ENCODE measurements at places on chromosomes 5 and 9.
A peak's percentile ranks its signal among the peaks of the same experiment; 100 is the strongest.

- no peak for DNase-seq
Measured at GRCh38 chr5:584846-585245, 27.3 kb upstream of the CEP72 start.

GRCh38 chr9:95229230-95229915 lies 88.1 kb downstream of the FANCC start:
- DNase-seq: no peak

DNA sequence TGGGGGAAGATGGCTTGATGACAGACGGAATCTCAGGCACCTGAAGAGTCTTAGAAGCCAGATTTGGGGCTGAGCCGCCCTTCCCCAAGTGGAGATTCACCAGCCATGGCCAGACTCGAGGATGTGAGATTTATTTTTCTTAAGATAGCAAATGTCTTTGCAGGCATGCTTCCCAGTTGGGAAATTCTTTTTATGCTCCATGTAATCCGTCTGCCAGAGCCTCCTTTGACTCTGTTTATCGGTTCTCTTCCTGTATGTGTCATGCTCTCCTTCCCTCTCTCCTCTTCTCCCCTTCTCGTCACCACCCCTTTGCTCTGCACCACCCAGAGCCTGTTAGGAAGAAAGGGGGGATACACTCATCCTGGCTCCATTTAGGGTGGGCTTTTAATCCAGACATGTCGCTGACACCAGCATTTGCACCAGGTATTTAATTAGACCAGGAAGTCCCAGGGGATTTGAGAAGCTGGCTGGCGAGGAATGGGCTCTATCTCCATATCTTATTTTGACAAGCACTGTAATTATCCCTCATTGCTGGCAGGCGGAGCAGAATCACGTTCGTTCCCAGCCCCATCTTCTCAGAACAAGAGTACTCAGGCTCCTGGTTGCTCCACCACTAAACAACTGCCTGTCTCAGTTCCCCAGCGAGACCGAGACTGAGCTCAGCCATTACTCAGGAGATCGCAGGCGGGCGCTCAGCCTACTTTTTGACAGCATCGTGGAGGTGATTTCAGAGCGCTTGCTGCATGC lies 50.9 kb downstream of the KCNIP1 start:
- DNase-seq: no peak

GRCh38 chr5:153718713-153719112 lies 228.2 kb downstream of the GRIA1 start:
- no peak for DNase-seq

- no peak for DNase-seq
Measured at GRCh38 chr5:77186652-77187370, 23.7 kb upstream of the PDE8B start.

- no peak for DNase-seq
Measured at GRCh38 chr9:128882677-128883603, 1.0 kb downstream of the LRRC8A start.

DNA sequence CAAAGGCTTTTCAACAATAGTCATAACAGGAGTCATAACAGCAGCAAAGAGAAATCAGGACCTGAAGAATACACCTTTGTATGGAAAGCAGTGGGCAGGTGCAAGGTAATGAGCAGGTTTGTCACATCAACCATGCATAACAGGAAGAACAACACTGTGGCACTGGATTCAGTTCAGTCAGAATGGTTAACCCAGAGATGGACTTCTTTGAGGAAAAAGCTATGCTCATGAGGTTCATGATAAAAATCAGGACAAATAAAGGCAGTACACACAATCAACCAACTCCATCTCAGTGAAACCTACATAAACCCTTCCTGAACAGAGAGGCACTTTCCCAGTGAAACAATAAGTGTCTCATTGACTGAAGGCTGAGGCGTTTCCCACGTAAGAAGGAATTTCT lies 27.0 kb downstream of the ABITRAM start:
- DNase-seq: no peak

DNA sequence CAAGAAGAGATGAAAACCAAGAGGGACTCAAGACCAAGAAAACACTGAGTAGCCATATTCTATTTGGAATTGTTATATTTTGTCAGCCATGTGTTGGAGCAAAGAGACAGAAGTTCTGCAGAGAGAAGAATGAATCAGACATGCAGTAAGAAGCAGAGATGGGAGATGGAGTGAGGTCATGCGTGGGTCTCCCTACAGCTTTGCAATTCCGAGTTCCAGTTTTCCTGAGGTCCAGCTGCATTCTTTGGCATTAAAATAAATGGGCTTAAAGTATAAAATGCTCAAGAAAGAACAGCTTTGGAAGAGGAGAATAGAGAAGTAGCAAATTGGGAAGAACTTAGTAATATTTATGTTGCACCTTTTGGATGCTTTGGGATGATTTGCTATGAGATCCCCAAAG lies 361.6 kb downstream of the NPR3 start:
- DNase-seq: no peak

- no peak for DNase-seq
Measured at GRCh38 chr9:38145526-38146053, 76.6 kb upstream of the SHB start.

- DNase-seq: peak; percentile 80
Measured at GRCh38 chr5:179818746-179819295, 1.9 kb upstream of the SQSTM1 start.

DNA sequence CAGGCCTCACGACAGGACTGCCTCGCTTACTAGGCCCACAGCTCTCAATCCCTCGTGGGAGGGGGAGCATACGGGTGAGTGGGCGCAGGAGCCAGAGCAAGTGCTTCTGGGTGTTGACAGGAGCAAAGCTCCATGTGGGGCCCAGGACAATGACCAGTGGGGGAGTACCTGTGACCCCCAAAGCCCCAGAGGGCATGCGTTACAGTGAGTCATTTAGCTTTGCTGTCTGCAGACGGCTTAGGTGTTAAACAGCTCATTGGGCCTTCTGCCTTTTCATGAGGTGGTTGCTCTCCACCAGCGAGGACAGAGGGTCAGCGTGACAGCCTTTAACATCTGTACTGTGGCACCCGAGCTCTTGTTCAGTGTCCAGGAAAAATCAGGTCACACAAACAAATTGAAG lies 78.2 kb downstream of the GRAMD2B start:
- DNase-seq: no peak

GRCh38 chr5:127012916-127013315 lies 17.4 kb downstream of the MARCHF3 start:
- DNase-seq: no peak

GRCh38 chr5:9686216-9686615 lies 56.1 kb upstream of the TAS2R1 start:
- DNase-seq: no peak

GRCh38 chr5:573976-574375 lies 38.2 kb upstream of the CEP72 start:
- DNase-seq: no peak

- peak; percentile 22 for DNase-seq
Measured at GRCh38 chr9:95167998-95168397, 149.5 kb downstream of the FANCC start.

DNA sequence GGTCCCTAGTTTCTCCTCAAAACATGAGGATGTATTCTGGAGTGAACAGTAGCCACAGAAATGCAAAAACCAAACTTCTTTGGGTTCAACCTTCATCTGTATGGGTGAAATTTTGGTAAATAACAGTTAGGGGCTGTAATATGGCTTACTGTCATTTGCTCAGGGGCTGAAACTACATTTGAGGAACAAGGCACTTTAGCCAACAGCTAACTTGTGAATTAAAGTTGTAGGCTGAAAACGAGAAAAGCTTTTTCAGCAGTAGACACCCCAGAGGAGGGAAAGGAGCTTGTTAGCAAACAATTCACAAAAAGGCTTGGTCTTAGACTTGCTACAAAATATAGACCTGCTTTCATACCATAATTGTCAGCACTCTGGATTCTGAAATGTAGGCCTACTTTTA lies 6.6 kb downstream of the TMEM171 start:
- no peak for DNase-seq

- DNase-seq: no peak
Measured at GRCh38 chr5:4226565-4226964, 630.9 kb downstream of the IRX1 start.

DNA sequence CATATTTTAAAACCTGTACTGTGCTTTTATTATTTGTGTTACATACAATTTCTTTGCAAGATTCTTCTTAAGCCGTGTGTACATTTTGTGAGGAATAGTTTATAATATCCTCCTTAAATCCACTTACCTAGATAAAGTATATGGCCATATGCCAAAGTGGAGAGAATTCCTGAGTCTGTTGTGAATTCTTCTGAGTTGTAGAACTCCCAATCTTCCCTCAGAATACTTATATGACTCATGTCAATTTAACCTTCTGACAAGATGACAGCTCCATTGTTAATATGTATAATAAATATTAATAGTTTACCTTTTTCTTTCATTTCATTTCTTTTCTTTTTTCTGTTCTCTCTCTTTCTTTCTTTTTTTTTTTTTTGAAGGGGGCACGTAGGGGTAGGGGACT lies 6.0 kb upstream of the RICTOR start:
- DNase-seq: no peak

DNA sequence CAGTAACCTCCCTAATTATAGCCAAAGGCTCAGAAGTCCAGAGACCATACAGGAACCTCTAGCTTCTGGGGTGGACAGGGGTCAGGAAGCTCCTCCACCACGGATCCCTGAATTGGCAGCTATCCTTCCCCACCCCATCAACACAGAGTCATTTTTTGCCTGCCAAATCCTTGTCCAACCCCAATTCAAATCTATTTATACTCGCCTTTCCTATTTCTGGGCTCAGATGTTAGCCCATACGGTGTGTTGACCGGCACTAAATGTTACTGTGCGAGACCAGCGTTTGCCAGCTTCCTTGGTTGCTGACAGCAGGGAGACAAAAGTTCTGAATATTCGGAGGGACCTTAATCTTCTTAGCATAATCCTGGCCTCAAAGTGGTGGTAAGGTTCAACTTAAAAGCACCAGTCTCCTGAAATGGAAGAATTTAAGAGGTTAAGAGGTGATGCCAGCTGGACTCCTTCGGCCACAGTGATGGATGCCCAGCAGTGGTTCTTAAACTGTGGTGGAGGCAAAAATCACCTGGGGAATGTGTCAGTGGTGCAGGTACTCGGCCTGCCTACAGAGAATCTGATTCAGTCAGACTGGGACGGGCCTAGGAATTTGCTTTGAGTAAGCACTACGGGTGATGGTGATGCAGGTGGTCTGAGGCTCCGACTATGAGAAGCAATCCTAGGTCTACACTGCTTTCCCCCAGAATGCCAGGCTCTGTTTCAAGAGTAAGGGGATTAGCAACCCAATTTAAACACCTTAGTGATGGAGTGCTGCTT lies 204.8 kb upstream of the MEF2C start:
- no peak for DNase-seq

DNA sequence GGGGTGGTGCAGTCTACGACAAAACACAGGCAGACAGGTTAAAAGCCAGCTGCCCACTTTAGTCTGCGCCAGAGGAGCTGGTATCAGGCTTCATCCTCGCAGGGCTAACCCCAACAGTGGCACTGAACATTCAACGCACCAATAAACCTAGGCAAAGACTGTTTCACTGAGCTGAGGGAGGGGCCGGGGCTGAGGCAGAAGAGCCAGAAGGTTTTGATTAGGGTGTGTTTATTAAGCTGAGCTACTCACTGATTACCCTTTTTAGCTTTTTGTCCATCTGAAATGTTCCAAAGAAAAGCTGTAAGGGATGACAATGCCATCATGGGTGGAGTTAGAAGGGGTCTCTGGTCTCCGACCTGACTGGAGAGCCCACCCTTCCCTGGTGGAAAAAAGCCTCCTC lies 1.4 kb downstream of the ZMYND19 start:
- DNase-seq: no peak

DNA sequence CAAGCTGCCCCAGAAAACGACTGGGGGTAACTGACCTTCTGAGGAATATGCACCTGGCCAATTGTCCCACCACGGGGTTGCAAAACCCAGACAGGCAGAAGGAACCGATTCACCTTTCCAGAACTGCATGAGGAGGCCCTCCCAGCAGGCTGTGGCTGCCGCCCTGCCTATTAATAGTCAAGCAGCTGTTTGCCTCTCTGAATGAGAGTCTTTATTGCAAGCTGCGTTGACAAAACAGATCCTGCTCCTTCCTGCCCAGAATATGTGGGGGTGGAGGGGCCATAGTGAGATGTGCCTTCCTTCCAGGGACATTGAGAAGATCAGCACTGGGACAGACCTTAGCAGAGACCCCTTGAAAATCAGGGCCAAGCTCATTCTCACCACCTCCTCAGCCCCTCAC lies 18.3 kb upstream of the TCOF1 start:
- DNase-seq: no peak

DNA sequence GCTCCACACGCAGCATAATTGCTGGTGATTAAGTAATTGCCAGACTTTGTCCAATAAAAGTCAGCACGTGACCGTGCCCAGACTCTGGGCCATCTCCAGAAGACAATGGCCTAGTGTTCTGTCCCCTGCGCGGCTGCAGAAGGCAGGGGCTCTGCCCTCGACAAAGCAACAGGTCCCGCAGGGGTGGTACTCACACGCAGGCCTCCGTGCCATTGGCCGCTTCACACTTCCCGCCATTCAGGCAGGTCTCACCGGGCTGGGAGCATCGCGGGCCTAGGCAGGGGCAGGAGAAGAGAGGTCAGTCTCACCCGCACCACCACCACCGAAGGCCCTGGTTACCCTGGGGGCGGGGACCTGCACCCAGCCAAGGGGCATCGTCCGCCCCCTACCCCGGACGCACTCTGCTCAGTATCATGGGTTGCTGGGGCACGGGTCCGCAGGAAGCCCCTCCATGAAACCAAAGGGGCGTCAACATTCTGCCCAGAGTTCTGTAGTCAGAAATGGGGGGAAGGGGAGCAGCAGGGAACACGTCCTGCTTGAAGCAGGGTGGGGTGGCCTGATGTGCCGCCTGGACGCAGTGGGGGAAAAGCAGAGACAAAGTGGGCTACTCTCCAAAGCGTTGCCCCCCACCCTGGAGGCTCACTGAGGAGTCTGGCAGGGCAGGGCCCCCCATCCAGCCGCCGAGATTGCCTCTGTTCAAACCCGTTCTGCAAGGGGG lies 1.9 kb downstream of the NOTCH1 start:
- no peak for DNase-seq

GRCh38 chr5:64165500-64166200 lies at the start of gene RNF180:
Gene RNF180, plus strand, starts transcription at chr5:64165843. Its CDS starts 34,965 bp downstream, at chr5:64200808.
- DNase-seq: no peak

- no peak for DNase-seq
Measured at GRCh38 chr5:68071736-68072135, 143.8 kb upstream of the PIK3R1 start.

DNA sequence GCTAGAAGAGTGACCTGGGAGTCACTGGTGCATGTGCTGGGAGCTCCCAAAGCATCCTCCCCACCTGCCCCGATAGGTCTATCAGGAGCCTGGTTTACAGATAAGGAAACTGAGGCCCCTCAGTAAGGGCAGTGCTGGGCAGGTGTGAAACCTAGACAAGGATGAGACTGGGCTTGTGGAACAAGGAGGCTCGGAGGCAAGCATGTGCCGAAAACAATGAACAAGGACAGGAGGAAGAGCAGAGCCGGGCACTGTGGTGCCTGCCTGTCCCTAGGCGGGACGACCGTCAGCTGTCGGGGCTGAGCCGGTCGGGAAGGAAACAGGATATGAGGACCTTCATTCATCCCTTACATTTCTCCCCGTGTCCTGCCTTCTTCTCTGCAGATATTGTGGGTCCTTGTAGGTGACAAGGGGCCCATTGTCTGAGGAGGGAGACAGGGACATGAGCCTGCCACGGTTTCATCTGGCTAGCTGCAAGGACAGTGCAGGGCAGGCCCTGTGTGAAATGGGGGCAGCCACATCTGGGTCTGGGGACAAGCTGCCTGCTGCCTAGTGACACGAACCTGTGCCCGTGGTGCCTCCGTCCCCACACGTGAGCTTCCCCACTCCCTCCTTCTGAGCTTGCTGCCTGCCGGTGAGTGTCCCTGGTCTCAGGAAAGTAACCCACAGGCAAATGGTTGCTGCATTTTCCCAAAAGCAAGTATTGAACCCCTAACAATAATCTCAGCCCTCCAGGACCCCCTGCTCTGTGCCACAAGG lies 18.6 kb downstream of the FGD3 start:
- no peak for DNase-seq

All from stimulated activated CD4-positive, alpha-beta T cell treated with anti-CD3 and anti-CD28 coated beads, Interleukin-4, amount 100 ng/mL, for 4 hours (primary cell).